ENCODE measurements at places on chromosomes 12 and 14. TPM values are rescaled to one million over a fixed set of nuclear protein-coding genes. Genes with fewer than 3 reads are reported as not detected.
A peak's percentile ranks its signal among the peaks of the same experiment; 100 is the strongest.

DNA sequence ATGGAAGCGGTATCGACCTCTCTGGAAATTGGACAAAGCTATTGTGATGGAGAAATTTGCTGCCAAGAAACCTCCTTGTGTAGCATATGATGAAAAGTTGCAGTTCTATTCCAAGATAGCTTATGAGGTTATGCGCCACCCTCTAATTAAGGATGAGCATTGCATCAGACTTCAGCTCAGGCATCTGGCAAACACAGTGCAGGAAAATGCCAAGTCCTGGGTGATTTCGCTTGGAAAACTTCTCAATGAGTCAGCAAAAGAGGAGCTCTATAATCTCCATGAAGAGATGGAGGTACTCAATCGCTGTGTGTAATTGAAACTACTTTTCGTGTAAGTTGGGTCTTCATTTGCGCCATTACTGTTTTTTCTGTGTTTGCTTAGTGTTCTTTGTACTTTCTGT is 51.2 kb downstream of the DNAH10 start:
- DNase-seq = no peak

Gene WNT5B
- 29.2 TPM for total RNA-seq

DNA sequence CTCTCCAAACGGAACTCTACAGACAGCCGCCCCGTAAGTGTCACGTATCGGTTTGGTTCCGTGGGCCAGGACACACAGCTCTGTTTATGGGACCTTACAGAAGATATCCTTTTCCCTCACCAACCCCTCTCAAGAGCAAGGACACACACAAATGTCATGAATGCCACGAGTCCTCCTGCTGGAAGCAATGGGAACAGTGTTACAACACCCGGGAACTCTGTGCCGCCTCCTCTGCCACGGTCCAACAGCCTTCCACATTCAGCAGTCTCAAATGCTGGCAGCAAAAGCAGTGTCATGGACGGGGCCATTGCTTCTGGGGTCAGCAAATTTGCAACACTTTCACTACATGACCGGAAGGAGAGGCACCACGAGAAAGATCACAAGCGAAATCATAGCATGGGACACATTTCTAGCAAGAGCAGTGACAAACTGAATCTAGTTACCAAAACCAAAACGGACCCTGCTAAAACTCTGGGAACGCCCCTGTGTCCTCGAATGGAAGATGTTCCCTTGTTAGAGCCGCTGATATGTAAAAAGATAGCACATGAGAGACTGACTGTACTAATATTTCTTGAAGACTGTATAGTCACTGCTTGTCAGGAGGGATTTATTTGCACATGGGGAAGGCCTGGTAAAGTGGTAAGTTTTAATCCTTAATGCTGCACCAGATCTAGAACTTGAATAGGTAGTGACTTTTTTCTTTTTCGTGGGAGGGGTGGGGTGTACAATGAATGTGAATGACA is 69.7 kb downstream of the WDR20 start:
- peak; percentile 13 for DNase-seq

Gene LRRK2
- 0.90 TPM for total RNA-seq

Data from HT1080 (cell line).